ENCODE measurements at places on chromosomes 7 and 10. TPM values are rescaled to one million over a fixed set of nuclear protein-coding genes. Genes with fewer than 3 reads are reported as not detected.
A peak's percentile ranks its signal among the peaks of the same experiment; 100 is the strongest.

- DNase-seq, result no peak
These were observed 21.6 kb upstream of the RNF148 start for GRCh38 chr7:122724366-122724765.

DNA sequence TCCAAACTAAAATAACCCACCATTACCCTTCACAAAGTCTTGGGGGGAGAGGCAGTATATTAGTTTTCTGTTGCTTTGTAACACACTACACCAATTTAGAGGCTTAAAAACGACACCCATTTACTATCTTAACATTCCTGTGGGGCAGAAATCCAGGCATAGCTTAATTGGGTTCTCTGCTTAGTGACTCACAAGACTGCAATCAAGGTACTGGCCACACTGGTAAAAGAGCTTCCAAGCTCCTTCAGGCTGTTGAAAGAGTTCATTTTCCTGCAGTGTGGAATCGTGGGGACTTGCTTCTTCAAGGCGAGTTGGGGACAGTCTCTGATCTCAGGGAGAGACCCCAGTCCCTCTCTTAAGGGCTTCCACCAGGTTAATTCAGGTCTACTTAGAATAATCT is 139.1 kb downstream of the XPNPEP1 start:
- DNase-seq, result no peak

GRCh38 chr7:48839108-48839507 is 85.2 kb upstream of the CDC14C start:
- DNase-seq, result peak; percentile 21

DNA sequence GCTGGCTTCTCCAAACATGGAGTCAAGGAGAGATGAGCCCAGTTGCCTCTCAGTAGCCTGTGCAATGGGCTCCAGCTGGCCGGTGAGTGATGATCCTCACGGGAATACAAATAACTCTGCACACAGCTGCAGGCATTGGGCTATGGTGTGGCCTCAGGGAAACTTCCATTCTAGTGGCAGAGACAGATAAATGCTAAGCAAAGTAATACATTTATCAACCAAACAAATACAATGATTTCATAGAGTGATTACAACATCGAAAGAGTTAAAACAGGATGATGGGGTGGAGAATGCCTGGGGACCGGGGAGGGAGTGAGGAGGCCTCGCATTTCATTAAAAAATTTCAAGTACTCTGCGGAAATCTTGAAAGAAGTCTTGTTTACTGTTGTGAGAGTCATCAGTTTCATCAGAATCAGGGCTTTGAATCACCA is 15.0 kb upstream of the AKR1B1 start:
- no peak for DNase-seq

DNA sequence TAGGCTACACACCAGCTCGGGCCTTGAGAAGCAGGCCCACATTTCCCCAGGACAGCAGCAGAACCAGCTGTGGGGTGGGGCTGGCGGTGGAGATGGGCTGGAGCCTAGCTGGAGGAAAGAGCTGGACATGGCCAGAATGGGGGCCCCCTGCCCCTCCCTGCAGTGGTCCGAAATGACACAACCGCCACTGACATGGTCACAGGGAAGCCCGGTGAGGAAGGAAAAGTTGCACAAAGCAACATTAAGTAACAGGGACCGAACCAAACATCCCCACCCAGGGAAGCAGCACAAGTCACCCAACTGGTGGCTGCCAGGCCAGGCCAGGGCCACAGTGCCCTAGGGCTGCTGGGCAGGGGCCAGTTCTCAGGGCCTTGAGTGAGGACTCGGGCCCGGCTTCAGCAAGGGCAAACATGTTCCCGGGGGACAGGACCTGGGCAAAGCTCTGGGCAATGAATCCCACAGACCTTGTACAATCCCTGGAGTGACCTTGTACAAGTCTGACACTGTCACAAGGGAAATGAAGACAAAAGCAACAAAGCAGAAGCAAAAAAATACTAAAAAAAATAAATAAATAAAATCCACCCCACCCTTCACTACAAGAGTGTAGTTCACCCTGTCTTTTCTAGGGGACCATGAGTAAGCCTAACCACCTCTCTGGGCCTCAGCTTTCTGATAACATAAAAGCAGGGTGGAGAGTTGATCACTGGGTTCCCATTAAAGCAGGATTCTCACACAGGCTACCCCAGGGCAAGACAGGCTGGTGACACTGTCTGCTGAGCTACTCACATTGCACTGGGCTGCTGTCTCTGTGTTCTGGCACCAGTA is 33.0 kb downstream of the PSAP start:
- no peak for DNase-seq

GRCh38 chr7:99440195-99440594 is 1.5 kb downstream of the CPSF4 start:
- no peak for DNase-seq

- DNase-seq, result no peak
These were observed 117.3 kb upstream of the PALS2 start for GRCh38 chr7:24455813-24456525.

GRCh38 chr10:132724446-132724845 is 61.5 kb downstream of the NKX6-2 start:
- no peak for DNase-seq

DNA sequence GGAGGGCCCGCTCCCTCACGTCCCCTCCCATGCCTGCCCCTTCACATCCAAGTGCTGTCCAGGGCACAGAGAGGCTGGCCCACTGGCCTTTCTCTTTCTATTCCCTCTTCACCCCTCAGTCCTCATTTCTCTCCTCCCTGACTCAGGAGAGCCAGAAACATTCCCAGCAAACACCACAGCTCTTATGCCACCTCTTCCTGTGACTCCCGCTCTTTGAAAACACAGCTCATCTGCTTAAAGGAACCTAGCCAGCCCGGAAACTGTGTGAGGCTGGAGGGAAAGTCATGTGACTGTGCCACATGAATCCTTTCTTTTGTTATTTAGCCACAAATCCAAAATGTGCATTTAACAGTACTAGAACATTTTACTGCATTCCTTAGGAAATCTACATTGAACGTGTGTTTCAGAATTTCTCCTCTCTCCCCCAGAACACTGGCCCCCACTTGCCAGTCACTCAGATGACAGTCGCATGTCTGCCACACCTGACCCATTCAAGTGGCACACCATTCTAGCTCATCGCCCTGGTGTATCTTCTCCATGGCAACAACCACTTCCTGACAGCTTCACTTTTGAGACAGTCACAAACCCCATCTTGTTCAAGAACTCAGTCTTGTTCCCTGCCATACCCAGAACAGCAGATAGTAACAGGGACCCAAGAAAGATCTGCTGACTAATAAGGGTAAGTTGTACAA is 42.8 kb downstream of the GRB10 start:
- peak; percentile 18 for DNase-seq

- no peak for DNase-seq
These were observed 11.5 kb upstream of the MACC1 start for GRCh38 chr7:20228654-20229053.

- DNase-seq, result no peak
These were observed 251.6 kb downstream of the SKAP2 start for GRCh38 chr7:26612742-26613141.

GRCh38 chr7:143454091-143454680 is 10.9 kb downstream of the TAS2R60 start:
- no peak for DNase-seq

DNA sequence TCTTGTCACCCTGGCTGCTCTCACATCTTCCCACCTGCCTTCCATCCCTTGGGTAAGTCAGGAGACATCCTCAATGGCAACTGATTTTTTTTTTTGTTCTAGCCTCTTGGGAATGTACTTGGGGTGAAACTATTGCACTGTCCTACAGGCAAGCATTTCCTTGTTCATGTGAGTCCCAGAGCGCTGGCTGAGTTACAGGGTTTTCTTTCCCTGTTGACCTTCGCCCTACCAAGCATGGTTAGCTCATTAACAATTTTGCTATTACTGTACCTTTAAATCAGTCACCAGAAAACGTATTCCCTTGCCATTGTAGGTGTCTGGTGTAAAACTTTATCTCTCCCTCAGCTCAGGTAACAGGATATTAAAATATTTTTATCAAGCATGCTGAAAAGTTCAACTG is 98.9 kb downstream of the PRLHR start:
- DNase-seq, result no peak

DNA sequence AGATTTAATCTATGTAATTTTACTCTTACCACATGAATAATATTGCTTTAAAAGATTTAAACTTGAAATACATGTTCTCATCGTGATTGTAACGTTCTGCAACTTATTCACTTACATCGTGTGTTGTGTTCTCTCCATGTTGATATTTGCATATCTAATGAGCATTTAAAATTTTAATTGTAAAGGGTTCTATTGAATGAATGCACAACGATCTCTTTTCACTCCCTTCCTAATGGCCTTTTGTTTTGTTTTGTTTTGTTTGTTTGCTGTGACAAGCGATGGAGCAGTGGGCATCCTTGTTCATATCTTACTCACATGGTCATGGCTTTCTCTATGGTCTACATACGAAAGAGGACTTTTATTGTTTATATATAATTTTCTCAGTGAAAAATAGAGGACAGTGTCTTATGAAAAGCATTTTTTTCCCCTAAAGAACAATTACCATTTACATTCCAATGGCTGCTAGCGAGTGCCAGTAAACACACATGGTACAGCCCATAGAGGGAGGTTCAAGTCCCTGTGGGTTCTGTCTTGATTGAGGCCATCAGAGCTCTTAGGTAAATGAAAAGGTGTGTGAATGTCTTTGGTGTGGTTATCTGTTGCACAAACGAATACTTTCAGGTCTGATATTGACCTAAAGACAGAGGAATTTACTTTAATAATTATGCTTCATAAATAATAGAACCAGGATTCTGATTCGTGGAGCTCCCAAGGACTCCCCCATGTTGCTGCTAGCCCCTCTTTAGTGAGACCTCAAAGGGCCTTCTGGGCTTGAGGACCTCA is 32.4 kb downstream of the BTBD16 start:
- DNase-seq, result no peak

- DNase-seq, result no peak
These were observed 341.3 kb downstream of the ARL4A start for GRCh38 chr7:13028825-13029099.

- no peak for DNase-seq
These were observed 76.8 kb downstream of the HGF start for GRCh38 chr7:81693080-81693479.

- DNase-seq, result no peak
These were observed 1.5 kb downstream of the TAS2R41 start for GRCh38 chr7:143479055-143479766.

DNA sequence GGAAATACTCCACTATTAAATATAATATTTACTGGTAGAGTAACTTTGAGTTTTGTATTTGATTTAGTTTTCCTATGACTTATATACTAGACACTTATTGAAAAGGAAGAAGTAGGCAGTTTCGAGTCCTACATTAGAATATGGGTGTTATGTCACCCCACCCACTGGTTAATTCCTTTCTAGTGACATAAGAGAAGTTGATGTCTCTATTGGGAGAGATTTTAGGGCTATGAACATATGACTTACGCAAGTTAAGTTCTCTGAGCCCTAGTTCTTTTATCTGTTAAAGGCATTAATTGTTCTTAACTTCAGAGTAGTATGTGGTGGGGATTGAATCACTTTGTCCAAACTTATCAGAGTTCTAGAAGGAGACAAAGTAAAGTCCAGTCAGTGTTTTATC is 30.5 kb downstream of the CPED1 start:
- DNase-seq, result no peak

DNA sequence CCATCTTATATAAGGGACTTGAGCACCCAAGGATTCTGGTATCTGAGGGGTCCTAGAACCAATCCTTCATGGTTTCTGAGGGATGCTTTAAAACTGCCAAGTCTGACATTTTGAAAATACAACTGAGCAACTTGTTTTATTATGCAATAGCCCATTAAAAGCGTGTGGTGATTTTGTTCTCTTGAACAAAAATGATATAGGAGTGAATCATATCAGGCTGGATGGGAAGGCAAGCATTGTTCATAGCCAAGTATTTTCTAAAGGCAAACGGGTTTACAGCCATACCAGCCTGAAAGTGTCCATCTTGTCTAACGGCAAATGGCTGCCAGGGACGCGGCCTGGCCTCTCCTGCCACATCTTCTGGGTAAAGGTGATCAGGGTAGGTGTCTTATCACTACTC is 23.4 kb downstream of the RPP38 start:
- DNase-seq, result no peak

GRCh38 chr10:83542774-83543411 is 596.4 kb upstream of the GHITM start:
- DNase-seq, result peak; percentile 89

- no peak for DNase-seq
These were observed 42.0 kb downstream of the PAPOLB start for GRCh38 chr7:4819560-4820404.

DNA sequence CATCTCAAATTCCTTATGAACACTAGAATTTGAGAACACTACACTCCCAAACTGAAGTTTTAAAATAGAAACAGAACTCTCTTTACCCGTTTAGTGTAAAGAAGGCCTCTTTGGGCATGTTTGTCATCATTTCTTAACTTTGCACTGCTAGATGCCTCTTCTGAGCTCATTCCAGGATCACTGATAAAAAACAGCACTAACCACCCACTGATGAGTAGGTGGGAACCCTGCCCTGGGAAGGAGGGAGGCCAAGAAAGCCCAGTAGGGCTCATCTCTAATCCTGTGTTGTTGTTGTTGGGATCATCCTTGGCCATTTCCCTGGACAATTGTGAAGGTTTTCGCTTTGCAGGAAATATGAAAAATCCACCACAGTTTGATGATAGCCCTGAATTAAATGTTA is 68.2 kb downstream of the CUBN start:
- no peak for DNase-seq

DNA sequence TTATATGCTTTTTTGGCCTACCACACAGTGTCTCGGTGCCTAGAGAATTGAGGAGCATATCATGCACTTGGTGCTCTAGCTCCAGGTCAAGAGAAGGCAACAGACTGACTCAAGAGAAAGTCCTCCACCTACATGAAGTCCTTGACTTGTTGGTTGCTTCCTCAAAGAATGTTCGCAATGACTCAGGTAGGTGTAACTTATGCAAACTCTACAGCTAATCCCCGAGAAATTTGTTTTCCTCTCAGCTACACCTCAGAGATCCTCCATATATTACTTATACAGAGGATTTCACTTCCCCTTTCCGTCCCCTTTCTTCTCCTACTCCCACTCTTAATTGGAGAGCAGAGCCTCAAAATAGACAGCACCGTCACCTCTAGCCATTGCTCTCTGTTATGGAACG is 1013.1 kb downstream of the KCNMA1 start:
- DNase-seq, result no peak

GRCh38 chr7:96674565-96674964 is 35.1 kb downstream of the SEM1 start:
- no peak for DNase-seq

DNA sequence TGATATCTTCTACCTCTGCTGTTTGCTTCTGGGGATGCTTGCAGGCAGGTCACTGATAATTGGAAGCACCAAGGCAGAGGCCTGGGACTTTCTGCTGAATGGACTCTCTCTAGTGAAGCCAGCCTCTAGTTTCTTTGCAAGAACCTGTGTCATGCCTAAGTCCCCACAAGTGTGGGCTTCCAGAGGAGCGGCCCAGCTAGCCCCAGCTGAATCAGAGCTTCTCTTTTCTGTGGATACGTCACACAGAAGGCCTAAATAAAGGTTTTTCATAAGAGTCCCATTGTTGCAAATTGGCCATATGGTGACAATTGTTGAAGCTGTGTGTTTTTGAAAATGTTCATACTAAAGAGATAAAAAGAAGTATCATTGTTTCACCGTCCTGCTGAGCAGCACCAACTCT is 6.8 kb upstream of the OPALIN start:
- no peak for DNase-seq

Gene SUFU
- 0.84 TPM for total RNA-seq

Gene RBM28
- 30.0 TPM for total RNA-seq

Gene ELN
- total RNA-seq, result not detected

Gene GPR15LG
- not detected for total RNA-seq

Gene ICA1
- 2.1 TPM for total RNA-seq

Gene CALCR
- total RNA-seq, result 0.14 TPM

Gene CYP2W1
- not detected for total RNA-seq

Gene MICU1
- total RNA-seq, result 74.7 TPM

Gene CTBP2
- total RNA-seq, result 82.7 TPM

Gene DENND2A
- 0.75 TPM for total RNA-seq
